ENCODE measurements at places on chromosomes 12 and 14.

DNA sequence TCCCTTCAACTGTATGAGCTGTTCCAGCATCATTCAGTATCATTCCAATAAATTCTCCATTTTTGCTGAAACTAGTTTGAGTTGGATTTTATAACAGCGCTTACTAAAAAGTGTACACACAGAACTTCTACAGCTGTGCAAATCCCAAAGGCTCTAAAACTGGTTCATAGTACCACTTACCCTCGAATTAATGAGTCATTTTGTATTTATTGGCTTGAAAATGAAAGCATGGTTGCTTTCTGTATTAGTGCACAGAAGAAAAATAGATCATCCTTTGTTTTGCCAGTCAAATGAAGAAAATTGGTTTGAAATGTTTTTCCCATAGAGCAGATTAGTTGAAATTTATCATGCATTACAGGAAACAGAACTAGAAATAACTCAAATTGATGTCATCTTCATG is 268.3 kb upstream of the CPNE8 start:
- no peak for DNase-seq

- no peak for DNase-seq
Observed at GRCh38 chr12:38775457-38775856, 129.9 kb downstream of the CPNE8 start.

- DNase-seq = no peak
Observed at GRCh38 chr12:113659416-113659815, 187.7 kb upstream of the LHX5 start.

DNA sequence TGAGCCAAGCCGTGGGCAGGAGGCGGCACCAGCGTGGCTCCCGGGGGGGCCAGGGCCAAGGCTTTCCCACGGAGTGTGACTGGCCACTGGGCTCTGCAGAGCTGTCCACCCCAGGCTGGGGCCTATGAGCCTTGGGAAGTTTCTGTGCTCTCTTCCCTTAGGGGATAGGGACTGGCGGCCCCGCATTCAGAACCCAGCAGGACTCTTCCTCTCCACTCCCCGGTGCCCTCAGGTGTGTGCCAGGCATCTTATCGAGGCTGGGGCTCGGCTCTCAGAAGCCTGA is 17.8 kb upstream of the EIF2B2 start:
- no peak for DNase-seq

- DNase-seq = no peak
Observed at GRCh38 chr12:16245209-16245608, 32.3 kb downstream of the SLC15A5 start.

DNA sequence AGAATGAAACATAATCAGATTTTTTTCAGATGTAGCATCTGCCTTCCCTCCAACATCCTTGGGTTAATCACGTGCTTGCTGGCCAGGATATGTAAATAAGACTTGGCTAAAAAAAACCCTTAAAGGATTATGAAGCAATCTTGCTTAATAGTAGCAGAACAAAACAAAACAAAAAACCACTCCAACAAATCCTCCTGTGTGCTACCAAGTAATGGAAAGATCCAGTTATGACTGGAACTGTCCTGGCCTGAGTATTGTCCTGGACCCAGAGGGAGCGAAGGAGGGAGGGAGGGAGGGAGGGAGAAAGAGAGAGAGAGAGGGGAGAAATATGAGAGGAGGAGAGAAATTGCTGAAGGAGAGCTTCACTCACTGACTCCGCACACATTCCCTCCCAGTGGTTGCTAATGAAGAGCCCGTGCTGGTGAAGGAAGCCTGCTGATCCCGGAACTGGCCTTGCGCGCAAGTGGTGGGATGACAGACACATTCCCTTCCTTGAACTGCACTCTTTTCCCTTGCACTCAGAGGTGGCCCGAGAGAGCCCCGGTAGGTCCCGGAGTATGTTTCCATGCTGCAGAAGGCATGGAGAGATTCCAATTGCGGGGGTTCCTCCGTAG is 57.2 kb downstream of the HMGA2 start:
- DNase-seq = peak; percentile 29

DNA sequence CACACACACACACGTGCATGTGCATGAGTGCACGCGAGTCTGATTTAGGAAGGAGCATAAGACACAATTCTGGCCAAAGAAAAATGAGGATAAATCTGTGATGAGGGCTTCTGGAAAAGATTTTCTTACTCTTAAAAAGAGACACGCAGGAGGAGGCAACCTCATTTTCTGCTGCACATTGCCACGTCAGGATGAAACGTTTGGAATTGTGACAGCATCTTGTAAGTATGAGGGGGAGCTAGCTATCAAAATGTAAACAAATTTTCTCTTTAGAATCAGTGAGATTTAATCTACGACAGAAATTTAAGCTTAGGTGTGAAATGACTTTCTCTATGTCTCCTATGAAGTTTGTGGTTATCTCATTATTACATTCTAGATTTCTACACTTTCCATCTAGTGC is 31.1 kb upstream of the NUBPL start:
- peak; percentile 28 for DNase-seq

DNA sequence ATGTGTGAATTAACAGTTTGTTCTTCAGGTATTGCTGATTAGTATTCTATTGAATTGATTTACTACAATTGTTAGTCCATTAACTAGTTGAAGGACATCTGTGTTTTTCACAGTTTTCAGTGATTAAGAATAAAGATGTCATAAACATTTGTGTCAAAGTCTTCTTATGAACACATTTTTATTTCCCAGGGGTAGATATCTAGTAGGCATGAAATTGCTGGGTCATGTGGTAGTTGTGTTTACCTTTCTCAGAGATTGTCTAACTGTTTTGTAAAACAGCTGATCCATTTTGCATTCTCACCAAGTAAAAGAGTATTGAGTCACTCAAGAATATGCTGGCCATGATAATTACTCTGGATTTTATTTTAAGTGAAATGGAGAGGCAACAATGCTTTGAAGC is 1145.3 kb downstream of the FSCB start:
- DNase-seq = no peak

DNA sequence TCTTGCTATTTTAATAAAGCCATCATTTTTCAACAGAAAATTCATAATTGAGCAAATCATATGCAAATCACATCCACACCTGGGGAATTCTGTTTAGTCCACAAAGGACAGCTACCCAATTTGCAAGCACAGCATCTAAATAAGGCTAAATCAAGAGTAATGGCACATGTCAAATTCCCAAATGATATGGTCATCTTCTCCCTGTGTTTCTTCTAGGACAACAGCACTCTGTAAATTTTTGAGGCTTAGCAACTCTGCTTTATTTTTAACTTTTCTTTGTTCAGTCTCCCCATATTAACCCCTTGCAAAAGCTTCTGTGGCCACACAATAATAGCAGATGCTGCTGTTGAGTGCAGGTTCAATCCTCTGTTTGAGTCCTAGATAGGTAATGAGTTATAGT is 155.6 kb upstream of the DAAM1 start:
- DNase-seq = no peak

GRCh38 chr14:64423987-64424386 is 35.8 kb downstream of the MTHFD1 start:
- no peak for DNase-seq

DNA sequence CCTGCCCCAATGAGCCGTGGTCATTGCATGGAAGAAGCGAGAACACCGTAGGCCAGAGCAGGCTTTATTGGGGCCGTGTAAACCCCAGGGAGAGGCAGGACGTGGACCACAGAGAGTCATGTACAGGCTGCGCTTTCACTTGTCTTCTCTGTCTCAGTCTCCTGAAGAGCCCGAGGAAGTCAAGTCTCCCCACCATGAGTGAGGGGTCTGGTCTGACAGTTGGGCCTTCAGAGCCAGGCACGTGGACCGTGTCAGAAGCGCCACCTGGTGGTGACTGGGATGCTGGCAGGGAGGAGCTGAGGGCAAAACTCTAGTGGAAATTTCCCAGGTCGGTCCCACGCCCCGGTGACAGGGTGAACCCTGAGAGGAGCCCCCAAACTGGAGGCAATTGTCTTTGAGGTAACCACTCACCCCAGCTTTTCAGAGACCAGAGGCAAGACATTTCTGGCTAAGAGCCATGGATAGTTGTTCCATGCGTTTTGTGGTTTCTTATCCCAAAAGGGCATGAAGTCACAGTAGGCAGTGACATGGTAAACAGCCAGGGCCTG is 17.4 kb downstream of the RPS6KL1 start:
- peak; percentile 79 for DNase-seq

DNA sequence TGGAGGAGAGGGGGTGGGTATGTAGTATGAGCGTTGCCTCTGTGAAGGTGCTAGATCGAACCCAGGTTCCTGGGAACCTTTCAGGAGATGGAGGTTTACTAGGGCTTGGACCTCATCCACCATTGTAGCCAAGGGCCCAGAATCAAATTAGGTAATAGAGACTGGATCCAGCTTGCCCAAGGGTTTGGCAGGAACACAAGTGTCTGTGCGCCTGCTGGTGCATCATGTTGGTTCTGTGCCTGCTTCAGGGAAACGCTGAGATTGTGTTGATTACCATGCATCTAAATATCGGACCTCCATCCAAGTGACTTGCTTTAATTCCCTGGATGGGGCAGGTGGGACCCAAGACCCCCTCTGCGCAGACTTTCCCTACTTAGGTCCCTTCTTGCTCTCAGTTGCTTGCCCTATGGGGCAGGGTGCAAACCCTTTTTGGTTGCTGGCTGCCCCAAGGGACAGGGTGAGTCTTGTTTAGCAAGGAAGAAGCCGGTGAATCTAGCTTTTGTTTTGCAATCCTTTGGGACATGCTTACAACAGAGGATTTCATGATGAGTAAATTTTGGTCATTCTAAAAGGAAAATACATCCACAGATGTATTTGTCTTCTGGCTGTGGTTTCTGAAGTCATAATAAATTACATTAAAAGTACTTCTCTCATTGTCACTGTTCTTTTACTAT is 189.8 kb upstream of the PRICKLE1 start:
- no peak for DNase-seq

GRCh38 chr12:85191-85666 is 18.7 kb downstream of the IQSEC3 start:
- no peak for DNase-seq
